Astrocyte of the cerebellum (primary cell): ENCODE measurements at places on chromosomes 5 and 9.
A peak's percentile ranks its signal among the peaks of the same experiment; 100 is the strongest.

GRCh38 chr5:178149199-178149932 is 4.3 kb downstream of the NHP2 start:
- DNase-seq, result no peak

- DNase-seq, result no peak
Measured at GRCh38 chr9:128124873-128125579, 2.5 kb downstream of the PTGES2 start.

- no peak for DNase-seq
Measured at GRCh38 chr5:173020643-173021042, 35.5 kb upstream of the CREBRF start.

GRCh38 chr5:58455066-58455465 is 4.8 kb downstream of the PLK2 start:
- no peak for DNase-seq

- DNase-seq, result no peak
Measured at GRCh38 chr5:175246889-175247520, 197.0 kb downstream of the DRD1 start.

DNA sequence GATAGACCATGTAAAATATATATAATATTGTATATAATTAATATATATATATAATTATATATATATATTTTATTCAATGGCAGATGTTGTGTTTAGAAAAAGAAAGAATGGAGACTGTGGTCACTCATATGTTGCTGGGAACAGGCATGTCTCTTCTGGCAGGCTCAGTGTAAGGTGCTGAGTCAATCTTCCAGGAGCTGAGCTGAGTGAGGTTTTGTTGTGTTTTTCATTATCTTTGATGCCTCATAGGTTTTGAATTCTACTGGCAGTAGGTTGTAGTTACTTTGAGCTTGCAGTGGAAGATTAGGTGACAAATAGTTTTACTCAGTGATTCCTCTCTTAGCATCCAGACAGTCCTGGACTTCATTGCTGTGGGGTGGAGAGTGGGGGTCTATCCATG is 561.3 kb downstream of the IRX1 start:
- DNase-seq, result no peak

- DNase-seq, result no peak
Measured at GRCh38 chr5:138869763-138870500, 5.2 kb downstream of the LRRTM2 start.

GRCh38 chr5:170747357-170747756 is 36.2 kb upstream of the GABRP start:
- DNase-seq, result no peak

DNA sequence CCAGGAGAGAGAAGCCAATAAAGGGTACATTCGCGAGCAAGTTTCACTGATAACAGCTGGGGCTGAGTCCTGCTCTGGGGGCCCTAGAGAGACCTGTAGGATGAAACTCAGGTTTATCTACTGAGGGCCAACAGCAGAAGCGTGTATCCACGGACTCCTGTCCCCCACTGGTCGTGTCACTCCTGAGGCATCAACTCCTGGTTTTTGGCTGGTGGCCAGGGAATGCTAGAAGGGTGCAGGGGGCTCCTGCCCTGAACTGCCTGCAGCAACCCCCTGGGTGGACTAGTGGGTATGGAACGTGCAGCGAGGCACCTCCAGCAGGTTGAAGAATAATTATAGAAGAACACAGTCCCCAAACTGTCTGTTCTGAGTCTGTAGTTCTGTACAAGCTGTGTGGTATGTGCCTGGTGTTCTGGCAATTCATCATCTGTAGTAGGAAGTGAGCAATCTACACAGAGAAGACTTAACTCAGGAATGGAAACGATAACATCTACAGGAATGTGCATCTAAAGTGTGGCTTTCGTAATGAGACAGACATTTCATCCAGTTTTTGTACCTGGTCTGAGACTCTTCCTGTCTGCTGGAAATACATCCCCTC is 64.5 kb upstream of the GNA14 start:
- DNase-seq, result peak; percentile 70

- DNase-seq, result no peak
Measured at GRCh38 chr5:117615226-117615625, 1040.6 kb upstream of the SEMA6A start.

DNA sequence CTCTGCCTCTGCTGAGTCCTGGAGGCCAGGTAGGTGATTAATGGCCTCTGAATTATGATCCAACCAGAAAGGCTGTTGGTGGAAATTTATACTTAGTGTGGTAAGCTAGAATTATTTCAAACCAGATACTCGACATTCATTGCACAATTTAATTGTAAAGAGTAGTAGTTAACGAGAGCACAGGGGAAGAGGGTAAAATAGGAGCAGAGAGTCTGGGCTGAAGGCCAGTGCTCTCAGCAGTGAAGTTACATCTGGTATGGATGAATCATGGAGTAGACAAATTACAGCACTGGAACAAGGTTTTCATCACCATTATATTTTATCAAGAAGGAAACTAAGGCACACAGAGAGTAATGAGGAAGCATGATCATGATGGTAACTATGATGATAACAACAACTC is 92.5 kb downstream of the TLR4 start:
- peak; percentile 5 for DNase-seq

- no peak for DNase-seq
Measured at GRCh38 chr9:134328841-134329575, 2.8 kb downstream of the RXRA start.

GRCh38 chr5:501105-501830 is 23.0 kb downstream of the SLC9A3 start:
- no peak for DNase-seq

DNA sequence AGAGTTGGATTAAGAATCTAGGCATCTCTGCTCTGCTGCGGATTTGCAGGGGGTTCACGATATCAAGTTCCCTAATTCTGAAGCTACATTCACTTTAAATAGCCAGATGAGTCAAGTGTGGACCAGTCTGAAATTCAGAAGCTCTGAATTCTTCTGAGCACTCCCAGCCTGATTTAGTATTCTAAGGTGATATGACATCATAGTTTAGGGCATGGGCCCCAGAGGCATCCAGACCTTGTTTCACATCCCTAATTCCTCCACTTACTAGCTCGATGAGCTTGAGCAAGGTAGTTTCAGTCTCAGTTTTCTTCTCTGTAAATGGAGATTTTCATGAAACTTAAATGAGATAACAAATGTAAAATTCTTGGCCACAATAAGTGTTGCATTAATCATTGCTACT is 65.2 kb downstream of the TMEM167A start:
- DNase-seq, result no peak

- DNase-seq, result peak; percentile 89
Measured at GRCh38 chr5:132136906-132137305, 63.3 kb downstream of the CSF2 start.

DNA sequence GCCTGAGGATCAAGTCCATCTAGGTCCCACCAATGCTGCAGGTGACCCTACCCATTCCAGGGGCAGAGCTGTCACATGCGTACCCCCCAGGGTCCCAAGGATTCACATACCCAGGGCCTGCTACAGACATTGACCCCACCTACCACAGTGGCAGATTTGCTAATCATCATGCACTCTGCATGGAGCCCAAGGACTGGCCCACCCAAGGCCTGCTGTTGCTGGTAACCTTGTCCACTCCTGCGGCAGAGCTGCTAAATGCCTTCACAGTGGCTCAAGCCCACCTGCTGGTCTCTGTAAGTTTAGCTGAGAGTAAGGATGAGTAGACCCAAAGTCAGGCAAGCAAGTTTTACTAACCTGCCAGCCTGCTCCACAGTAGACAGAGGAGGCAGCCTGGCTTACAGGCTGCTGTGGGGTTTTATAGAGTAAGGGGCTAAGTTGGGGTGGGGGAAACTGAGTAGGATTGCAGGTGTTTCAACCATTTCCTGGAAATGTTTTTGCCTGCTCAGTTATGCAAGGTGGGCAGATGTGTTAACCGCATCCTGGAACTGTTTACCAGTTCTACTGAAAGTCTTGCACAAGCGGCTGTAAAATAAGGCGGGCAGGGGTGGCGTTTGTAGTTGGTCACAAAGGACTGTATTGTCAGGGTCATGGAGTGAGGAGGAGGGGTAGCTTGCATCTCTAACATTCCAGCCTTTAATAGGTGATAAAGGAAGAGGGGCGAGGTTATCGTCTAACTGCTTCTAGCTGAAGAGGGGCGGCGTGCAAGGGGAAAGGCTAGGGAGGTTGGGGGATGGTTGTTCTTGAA is 2163.5 kb upstream of the WWC1 start:
- no peak for DNase-seq

GRCh38 chr5:137708796-137709559 is 26.9 kb downstream of the KLHL3 start:
- no peak for DNase-seq

DNA sequence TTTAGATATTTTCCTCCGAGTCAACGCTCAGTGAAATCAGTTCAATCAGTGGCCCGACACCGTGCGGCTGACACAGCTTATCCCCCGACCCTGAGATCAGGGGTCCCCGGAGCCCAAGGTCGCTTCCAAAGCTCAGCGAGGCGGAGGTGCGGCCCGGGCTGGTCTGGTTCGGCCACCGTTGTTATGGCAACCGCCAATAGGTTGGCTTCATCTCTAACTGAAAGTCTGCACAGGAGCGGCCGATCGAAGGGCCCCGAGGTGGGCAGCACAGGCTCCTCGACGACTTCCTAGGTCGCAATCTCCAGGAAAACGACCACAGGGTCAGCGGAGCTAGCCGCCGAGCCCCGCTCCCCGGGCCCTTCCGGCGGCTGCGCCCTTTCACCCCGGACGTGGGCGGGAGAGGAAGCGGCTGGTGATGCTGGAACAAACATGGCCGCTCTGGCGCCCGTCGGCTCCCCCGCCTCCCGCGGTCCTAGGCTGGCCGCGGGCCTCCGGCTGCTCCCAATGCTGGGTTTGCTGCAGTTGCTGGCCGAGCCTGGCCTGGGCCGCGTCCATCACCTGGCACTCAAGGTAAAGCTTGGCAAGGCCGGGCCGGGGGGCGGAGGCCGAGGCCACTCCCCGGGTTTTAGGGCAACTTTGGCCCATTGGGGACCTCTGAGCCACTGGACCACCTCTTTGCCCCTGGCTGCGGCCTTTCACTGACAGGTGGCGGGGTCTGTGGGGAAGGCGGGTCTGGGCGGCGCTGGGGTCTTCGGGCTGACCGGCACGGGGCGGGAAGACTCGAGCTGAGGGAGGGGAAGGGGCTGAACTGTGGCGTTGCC is at the start of gene GPR107:
Gene GPR107, plus strand, starts transcription at position 403 of the 821 bp plus-strand sequence. Its CDS starts 27 bp downstream, at position 430.
- DNase-seq, result no peak

DNA sequence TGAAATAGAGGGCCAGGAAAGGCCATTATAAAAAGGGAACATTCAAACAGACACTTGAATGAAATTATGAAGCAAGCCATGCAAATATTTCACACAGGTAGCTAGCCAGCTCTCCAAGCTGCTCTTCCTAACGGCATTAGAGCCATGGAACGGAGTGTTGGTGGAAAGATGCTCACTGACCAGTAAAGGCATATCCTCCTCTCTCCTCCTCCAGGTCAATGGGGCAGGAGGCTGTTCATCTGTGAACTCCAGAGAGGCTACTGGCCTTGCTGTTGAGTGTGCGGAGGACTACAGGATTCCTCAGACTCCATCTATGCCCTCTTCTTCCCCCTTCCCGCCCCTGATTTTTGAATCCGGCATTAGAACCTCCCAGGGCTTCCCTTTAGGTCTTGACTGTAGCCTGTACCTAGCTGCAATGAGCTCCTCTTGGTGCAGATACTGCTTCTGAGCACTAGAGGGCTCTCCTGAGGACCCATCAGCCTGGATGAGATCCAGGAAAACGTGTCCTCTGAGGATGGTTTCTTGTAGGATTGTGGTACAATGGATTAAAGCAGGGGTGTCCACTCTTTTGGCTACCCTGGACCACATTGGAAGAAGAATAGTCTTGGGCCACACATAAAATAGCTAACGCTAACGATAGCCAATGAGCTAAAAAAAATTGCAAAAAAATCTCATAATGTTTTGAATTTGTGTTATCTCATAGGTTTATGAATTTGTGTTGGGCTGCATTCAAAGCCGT is 162.2 kb downstream of the SREK1 start:
- DNase-seq, result peak; percentile 63

DNA sequence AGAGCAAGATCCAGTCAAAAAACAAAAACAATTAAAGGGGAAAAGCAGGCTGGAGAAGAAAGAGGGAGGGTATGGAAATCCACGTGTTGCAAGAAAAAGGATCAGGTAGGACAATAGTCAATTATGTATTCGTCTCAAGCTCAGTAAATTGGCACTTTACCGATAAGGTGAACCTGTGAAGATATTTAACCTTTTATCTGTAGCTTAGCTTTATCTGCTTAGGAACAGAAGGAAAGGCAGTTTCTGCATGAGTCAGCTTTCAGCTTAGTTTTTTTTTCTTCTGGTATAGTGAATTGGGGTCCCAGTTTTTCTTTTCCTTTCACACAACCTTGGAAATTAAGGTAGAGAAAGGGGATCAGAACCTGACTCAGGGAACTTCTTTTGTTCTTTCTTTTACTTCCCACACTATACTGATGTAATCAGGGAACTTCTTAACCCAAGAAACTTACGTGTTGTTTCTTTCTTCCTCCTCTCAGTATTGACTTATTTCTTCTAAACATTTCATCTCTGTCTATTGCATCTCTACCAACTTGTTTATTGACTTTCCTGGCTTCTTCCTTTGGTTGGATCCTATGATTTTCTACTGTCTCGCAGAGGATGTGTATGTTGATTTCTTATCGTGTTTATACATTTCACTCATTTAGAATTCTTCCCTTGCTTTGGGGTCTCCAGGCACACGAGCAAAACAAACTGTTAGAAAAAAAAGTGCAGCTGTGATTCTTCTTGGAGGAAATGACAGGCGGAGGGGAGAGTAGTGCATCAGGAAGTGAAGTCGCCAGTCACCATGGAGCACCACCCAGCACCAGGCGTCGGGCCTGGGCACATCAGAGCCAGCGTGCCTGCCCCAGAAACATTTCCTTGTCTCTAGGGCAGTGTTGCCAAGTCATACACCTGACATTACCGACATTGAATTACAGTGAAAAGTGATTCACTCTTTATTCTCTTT is 123.0 kb upstream of the LHFPL2 start:
- DNase-seq, result no peak

GRCh38 chr5:14453481-14453880 is 128.1 kb upstream of the OTULINL start:
- no peak for DNase-seq

- no peak for DNase-seq
Measured at GRCh38 chr5:174313615-174314014, 268.1 kb downstream of the NSG2 start.

DNA sequence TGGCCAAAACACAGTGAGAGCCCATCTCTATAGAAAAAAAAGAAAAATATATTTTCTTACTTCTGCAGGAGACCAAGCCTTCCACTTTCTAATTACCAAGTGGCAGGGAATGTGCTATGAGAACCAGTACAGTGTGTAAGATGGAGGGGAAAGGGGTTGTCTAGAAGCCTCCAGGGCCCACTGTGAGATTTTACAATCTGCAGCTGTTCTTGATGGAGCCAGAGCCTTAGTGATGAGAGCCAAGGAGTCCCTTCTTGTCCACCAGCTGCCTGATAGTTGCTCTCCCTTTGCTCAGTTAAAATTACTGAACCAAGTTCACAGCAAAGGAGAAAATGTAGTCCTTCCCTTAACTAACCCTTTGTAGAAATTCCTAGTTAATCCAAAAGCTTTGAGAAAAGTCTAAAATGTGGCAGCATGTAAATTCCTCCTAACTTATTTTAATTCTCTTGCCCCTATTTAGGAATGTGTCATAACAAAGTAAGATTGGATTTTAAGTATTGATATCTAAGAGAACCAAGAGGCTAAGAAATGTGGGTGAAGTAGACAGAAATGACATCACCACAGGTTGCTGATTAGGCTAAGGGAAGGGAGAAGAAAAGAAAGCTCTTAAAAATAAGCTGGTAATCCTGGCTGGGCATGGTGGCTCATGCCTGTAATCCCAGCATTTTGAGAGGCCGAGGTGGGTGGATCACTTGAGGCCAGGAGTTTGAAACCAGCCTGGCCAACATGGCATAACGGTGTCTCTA is 19.3 kb downstream of the SRP19 start:
- DNase-seq, result no peak
